ENCODE measurements at places on chromosomes 6 and 20.

- DNase-seq: no peak
Observed at GRCh38 chr6:125082908-125083683, 70.5 kb upstream of the TPD52L1 start.

DNA sequence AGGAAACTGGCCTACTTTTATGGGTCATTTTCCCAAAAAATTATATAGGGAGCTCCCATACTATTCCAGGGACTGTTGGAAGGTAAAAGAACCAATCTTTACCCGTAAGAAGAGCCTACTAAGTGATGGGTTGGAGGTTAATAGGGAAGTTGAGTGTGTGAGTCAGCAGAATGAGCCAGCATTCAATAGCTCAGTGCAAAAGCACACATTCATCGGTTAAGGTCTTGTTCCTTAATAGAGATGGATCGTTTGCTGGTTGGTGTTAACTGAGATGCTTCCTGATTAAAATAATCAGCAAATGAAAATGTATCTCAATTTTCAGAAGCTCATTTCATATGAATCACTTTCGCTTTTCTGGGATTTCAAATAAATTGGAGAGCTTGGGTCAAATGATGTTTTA is 115.3 kb upstream of the MRPS10 start:
- DNase-seq: no peak

GRCh38 chr20:8434326-8434876 is 302.3 kb downstream of the PLCB1 start:
- DNase-seq: no peak

DNA sequence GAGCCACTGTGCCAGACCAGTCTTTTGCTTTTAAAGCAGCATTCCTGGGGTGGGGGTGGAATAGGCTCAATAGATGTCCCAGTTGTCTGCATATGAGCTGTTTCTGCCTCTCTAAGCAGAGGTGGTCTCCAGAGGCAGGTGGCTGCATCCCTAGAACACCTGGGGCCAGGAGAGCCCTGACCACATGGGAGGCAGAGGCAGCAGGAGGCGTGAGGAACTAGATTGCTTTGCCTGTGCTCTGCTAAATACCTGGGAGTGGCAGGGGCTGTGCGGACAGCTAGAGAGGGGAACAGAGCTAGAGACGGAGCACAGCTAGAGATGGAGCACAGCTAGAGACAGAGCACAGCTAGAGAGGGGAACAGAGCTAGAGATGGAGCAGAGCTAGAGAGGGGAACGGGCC is 29.1 kb upstream of the CLDN20 start:
- DNase-seq: no peak

- DNase-seq: no peak
Observed at GRCh38 chr20:3758566-3758965, 9.0 kb downstream of the ADISSP start.
